GM12892 (cell line): ENCODE measurements at places on chromosomes 2 and 18.

DNA sequence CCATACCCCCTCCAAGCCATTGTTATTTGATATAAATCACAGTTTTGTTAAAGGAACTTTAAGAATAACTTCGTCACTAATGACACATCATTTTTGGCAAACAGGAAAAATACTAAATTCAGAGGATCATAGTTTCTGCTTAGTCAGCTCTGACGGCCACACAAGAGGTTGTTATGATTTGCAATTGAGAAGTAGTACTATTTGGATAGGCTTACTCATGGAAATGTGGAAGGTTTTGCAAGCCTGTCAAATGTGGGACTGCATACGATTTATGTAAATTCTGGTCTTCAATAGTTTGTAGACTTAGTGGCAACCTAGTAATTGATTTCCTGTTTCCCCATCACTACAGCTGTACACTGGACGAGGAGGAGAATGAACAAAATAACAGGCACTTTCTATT lies 108.1 kb downstream of the ARHGEF33 start:
- DNase-seq = no peak

GRCh38 chr18:11955239-11956029 lies 25.9 kb upstream of the IMPA2 start:
- no peak for DNase-seq

DNA sequence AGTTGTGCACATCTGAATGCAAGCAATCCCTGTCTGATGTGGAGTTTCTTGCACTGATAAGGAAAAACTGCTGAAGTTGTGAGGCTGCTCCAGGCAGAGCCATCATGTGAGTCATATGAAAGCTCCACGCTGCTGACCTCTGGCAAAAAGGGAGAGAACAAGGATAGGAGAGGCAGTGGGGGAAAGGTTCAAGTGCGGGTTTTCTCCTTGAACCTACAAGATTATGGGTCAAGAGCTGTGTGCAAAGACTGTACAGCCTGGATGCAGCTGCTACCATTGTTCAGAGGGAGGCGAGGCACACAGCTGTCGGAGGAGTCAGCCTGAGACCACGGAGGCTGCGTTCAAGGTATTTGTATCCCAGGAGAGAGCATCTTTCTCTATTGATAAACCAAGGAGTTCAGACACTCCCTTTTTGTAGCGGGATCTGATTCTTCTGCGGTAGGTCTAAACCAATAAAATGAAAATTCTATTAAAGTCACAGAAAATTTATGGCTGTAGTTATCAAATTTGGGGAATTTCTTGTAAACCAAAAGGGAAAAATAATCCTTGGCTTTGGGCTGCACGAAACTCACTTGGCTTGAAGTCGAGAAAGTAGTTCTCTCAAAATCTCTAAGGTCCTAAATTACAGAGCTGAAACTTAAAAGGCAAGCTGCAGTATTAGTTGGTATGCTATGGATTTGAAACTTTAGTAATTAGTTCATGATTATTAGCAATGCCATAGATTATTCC lies at the start of gene CDK15:
CDK15 (plus strand) TSS at position 96 of the 729 bp plus-strand sequence; CDS start at position 224, 128 bp downstream.
- no peak for DNase-seq

DNA sequence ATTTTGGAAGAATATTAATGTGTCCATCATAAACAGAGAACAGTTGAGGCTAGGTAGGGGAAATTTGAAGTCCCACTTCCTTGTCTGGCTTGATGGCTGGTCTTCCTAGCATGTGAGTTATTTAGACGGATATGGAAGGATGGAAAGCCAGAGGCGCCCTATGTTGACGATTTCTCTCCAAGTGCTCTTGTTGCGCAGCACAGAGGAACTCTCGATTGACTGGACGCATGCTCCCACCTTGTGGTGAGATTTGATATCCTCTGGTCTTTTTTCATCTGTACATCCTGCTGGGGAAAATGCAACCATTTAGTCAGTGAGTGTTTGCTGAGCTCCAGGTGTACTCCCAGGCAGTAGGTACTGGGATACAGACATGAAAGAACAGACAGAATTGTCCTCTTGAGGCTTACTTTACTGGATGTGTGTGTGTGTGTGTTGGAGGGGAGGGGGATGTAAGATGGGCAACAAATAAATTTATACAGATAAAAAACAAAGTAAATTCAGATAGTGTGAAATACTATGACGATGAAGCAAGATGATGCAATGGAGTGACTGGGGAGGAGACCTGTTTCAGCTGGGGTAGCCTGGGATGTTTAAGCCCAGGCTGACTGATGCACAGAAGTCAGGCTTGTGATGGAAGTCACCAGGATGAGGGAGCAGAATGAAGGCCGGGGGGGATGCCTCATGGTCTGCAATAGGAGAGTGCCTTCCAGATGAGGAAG lies 137.2 kb downstream of the TRIM43 start:
- DNase-seq = peak; percentile 16

DNA sequence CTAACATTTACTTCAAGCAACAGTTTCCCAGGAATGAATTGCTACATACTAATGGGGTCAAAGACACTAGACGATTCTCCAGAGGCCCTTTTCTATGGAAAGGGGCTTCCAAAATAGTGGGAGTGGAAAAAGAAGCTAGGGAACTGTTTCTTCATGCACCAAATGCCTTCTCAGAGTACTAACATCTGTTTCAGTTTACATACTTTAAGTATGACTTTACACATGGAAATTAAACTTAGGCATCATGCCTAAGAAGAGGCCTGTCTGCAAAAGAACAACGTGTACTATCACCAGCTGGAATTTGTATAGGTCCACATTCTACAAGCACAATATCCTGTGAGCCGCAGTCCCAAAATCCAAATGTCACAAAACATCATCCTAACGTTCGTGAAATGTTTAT lies 29.4 kb upstream of the WDR75 start:
- no peak for DNase-seq

- DNase-seq = no peak
Observed at GRCh38 chr2:95381212-95382191, 21.0 kb upstream of the FAHD2A start.

GRCh38 chr2:72744049-72744448 lies 81.8 kb downstream of the EXOC6B start:
- DNase-seq = no peak

GRCh38 chr2:216949700-216950413 lies 90.0 kb upstream of the TNP1 start:
- DNase-seq = no peak

DNA sequence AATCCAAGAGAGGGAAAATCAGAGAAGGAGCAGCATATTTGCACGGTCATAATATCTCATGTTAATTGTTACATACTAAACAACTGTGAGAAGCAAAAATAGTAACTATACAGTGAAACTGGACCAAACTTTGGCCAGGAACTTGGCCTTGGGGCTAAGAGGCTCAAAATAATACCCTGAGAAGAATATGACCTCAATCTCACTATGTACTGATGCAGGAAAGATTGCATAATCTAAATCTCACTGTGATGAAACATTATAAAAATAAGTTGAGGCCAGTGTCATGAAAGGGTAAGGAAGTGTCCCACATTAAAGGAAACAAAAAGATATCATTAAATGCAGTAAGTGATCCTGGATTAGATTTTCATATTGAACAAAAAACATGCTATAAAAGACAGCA lies 36.5 kb downstream of the ZRANB3 start:
- no peak for DNase-seq

- no peak for DNase-seq
Observed at GRCh38 chr2:168255103-168255502, 7.7 kb upstream of the STK39 start.

- no peak for DNase-seq
Observed at GRCh38 chr2:84901593-84902120, 3.8 kb upstream of the TMSB10 start.

- DNase-seq = no peak
Observed at GRCh38 chr2:224520064-224520463, 65.1 kb downstream of the CUL3 start.

DNA sequence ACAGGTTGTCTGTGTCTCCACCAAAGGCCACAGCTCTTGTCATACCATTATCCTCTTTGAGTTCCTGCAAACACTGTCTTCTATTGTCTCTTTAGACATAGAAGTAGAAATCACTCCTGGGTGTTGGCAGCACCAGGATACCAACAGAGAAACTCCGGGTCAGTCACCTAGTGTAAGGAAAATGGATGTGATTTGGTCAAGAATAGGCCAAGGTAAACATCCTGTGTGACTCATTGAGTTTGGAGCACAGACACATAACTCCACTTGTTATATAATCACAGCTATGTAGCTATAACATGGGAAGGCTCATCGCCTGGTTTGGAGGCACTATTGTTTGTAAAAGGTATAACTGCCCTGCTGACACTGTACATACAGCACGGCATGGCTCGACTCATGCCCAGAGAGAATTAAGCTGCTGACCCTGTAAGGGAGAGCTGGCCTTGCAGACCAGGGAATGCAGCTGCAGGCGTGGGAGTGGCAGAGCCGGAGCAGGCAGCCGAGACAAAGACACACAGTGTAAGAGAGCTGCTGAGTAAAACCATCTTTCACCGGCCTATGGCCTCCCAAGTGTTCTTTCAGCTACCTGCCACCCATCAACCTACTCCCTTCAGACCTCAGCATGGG lies 3.4 kb upstream of the TXNL1 start:
- no peak for DNase-seq

- no peak for DNase-seq
Observed at GRCh38 chr2:233476651-233477547, 89.7 kb downstream of the USP40 start.

DNA sequence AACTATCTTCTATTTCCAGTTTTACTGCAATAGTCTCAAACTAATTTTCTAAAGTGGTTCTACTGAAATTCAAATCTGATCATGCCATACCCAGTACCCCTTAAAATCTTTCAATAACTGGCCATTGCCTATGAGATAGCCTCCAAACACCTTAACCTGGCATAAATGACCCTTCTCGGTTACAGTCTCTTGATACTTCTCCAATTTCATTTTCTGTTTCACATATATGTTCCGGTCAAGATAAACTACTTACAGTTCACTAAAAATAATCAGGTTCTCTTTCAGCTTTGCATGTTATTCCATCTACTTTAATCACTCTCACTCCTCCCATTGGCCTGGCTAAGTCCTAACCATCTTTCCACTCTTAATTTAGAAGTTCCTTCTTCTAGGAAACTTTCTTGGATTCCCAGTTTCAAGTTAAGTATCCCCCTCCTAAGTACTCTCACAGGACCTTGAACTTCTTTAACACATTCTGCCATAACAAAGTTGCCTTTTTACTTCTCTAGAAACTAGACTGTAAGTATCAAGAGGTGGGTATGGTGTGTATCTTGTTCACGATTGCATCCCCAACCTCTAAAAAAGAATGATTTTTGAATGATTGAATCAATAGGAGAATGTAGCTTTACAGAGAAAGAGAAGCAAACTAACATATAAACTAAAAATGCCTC lies 110.2 kb upstream of the RBBP8 start:
- DNase-seq = no peak

DNA sequence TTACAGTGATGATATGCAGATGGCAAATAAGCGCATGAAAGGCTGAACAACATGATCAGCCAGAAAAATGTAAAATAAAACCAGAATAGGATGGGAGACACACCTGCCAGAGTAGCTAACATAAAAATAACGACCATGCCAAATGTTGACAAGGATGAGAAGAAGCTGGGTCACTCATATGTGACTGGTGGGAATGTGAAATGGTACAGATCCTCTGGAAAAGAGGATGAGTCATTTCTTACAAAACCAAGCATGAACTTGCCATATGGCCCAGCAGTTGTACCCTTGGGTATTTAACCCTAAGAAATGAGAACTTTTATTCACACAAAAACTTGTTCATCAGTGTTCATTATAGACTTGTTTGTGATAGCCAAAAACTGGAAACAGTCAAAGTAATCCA lies 143.8 kb downstream of the SH3BP4 start:
- no peak for DNase-seq

DNA sequence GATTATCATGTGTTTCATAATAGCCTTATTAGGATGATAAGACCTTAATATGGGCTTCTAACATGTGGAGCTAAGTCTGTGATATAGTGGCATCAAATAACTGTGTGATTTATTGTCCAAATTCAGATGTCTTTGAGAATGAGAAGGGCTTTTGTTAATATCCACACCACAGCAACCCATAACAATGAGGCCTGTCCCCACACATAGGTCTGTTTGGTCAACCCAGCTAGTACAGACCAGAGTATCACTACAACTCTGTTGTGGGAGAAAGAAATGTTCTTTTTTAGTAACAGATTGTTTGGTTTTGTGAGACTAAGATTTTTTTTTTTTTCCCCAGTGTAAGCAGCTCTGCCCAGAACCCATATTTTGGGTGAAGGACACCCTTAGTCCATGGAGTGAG lies 439.2 kb downstream of the PIK3C3 start:
- DNase-seq = no peak
